ENCODE measurements at places on chromosomes 3 and 15. TPM values are rescaled to one million over a fixed set of nuclear protein-coding genes. Genes with fewer than 3 reads are reported as not detected.

- DNase-seq = no peak
These were observed 196.5 kb downstream of the MEX3B start for GRCh38 chr15:81849289-81849688.

MNS1 gene
- 5.5 TPM for total RNA-seq

DNA sequence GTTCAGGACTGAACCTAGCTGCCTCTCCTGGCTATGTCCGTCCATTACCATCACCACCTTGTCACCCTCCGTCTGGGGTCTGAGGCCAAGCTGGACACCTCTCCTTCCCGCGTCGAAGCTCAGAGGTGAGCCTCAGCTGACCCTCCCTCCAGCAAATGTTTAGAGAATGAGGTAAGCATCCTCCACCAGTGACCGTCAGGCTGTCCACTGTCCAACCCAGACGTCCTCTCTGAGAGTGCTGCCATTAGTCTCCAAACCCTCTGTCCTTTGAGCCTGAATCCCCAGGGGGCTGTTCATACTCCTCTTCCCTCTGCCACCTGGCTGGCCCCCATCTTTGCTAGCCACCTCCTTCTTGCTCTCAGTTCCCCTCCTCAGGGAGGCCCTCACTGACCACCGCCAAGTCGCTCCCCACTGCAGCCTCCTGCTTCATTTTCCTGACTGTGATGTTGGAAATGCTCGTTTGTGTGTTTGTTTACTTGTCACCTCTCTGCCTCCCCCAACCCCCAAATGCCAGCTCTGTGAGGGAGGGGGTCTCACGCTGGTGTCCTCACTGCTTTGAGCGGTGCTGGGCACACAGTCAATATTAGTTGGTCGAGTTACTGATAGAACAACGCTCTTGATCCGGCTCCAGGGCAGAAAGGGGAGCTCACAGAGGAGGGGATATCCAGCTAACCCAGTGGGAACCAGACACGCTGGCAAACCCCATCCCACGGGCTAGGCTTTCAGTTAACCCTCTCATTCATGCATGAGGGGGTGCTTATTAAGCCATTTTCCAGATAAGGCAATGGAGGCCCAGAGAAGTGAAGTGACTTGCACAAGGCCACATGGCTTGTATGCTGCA lies 64.9 kb downstream of the IQSEC1 start:
- no peak for DNase-seq

DNA sequence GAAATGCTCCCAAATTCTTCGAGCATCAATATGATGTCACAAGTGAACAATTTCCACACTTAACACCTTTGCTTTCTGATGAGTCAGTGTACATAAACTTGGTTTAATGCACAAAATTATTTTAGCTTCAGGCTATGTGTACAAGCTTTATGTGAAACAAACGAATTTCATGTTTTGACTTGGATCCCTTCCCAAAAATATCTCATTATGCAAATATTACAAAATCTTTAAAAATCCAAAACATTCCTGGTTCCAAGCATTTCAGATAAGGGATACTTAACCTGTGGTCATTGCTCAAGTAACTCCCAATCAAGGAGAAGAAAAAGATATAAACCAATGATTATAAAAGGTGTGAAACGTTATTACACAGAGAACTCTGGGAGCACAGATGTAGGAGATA lies 25.2 kb downstream of the RAB5A start:
- no peak for DNase-seq

FANCD2OS gene
- not detected for total RNA-seq

- no peak for DNase-seq
These were observed 53.8 kb upstream of the CORO2B start for GRCh38 chr15:68524753-68525584.

GRCh38 chr15:77819048-77819850 lies 186.5 kb upstream of the LINGO1 start:
- DNase-seq = peak; percentile 34

ITGB5 gene
- total RNA-seq = 292 TPM

PLA2G4E gene
- total RNA-seq = not detected

GRCh38 chr3:188385295-188385694 lies 231.3 kb downstream of the LPP start:
- no peak for DNase-seq

DNA sequence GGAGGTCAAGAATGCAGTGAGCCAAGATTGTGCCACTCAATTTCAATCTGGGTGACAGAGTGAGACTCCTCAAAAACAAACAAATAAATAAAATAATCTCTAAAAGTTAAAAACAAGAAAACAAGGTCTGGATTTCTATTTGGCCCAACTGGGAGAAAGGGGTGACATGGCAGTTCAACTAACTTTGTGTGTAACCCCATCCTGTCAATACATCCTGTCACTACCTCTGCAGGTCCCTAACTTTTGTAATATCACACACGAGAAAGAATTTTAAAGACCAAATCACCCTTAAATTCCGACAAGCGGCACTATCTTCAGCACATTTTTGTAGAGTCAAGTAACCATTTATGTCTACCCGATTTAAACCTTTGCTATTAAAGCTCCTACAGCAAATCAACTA lies 10.2 kb downstream of the SLTM start:
- no peak for DNase-seq

GRCh38 chr15:79572691-79573404 lies 140.7 kb downstream of the MINAR1 start:
- no peak for DNase-seq

RAB27A gene
- total RNA-seq = 4.7 TPM

DNA sequence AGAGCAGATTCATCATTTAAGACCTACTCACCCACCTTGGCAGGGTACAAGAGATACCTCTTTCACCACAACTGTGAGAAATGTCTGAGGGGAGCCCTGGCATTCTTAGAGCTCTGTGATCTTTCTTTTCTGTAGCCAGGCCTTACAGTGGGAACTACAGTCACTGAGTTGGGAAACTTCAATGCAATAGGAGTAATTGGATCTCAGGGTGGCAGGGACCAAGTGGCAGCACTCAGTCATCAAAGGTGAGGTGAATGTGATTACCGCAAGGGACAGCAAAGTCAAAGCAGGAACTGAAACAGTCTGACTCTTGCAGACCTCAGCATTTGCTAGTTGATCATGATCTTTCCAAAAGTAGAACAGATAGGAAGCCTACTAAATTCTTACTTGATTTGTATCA lies 7.2 kb upstream of the MCF2L2 start:
- DNase-seq = no peak

TMPRSS7 gene
- total RNA-seq = not detected

GRCh38 chr3:186260726-186261125 lies 101.3 kb downstream of the DGKG start:
- no peak for DNase-seq

GRCh38 chr15:81309647-81310450 lies 14.1 kb downstream of the STARD5 start:
- no peak for DNase-seq

- DNase-seq = no peak
These were observed at the start of gene ZBED2 for GRCh38 chr3:111595232-111595631. Gene ZBED2 (minus strand): TSS chr3:111595346. CDS start chr3:111594201, 1,145 bp downstream.

- DNase-seq = peak; percentile 11
These were observed 496.3 kb upstream of the CNTN3 start for GRCh38 chr3:75110741-75111140.

DNA sequence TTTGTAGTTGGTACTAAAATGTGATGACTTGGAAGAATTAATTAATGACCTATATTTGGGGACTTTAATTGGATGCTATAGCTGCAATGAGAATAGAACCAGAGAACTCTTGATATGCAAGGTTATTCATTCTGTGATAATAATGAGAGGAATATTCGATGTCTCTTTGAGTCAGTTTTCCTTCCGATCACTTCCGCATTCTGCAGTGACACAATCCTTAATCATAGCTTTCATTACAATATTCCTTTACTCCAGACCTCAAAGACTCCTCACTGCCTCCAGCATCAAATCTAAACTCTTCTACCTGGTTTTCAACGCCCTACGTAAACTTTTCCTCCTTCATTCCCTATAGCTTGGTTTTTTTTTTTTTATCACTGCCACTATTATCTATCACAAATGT lies 21.6 kb downstream of the B3GNT5 start:
- DNase-seq = no peak

MYO5C gene
- total RNA-seq = 22.5 TPM

- no peak for DNase-seq
These were observed 115.4 kb downstream of the MYLK start for GRCh38 chr3:123768480-123769355.

GRCh38 chr3:58387650-58388546 lies 45.7 kb downstream of the PDHB start:
- DNase-seq = no peak

KBTBD13 gene
- total RNA-seq = 0.05 TPM

RYR3 gene
- total RNA-seq = 1.4 TPM

CNTN3 gene
- 0.17 TPM for total RNA-seq

LSMEM2 gene
- total RNA-seq = 0.57 TPM

CHRD gene
- total RNA-seq = 1.8 TPM

- no peak for DNase-seq
These were observed 61.4 kb downstream of the GOLIM4 start for GRCh38 chr3:168034152-168034928.
